ENCODE measurements at places on chromosomes 2 and 18. TPM values are rescaled to one million over a fixed set of nuclear protein-coding genes. Genes with fewer than 3 reads are reported as not detected.

KLHL29 gene
- total RNA-seq: 0.10 TPM

CD302 gene
- 0.40 TPM for total RNA-seq

CXCR1 gene
- 3.0 TPM for total RNA-seq

NPHP1 gene
- 0.13 TPM for total RNA-seq

SLC5A7 gene
- not detected for total RNA-seq

ANKRD53 gene
- total RNA-seq: not detected

RNF152 gene
- total RNA-seq: 0.03 TPM

LRRC30 gene
- total RNA-seq: not detected

EPB41L5 gene
- total RNA-seq: 2.1 TPM

FKBP7 gene
- 1.8 TPM for total RNA-seq

QPCT gene
- not detected for total RNA-seq

ZNF396 gene
- 1.7 TPM for total RNA-seq

SERPINB11 gene
- not detected for total RNA-seq

GAL3ST2 gene
- total RNA-seq: 0.23 TPM

ABCA12 gene
- total RNA-seq: not detected

COL4A4 gene
- 0.35 TPM for total RNA-seq

POTEI gene
- total RNA-seq: not detected

LAMA1 gene
- total RNA-seq: not detected

SRSF7 gene
- total RNA-seq: 249 TPM

NTSR2 gene
- not detected for total RNA-seq

C1QL2 gene
- total RNA-seq: not detected

ARHGAP25 gene
- total RNA-seq: 128 TPM

NXPH2 gene
- not detected for total RNA-seq

Data from activated CD4-positive, alpha-beta memory T cell treated with anti-CD3 and anti-CD28 coated beads, Interleukin-2, amount 10 ng/mL, durations not matched to agents 7 days and 5 days (primary cell).